ENCODE measurements at places on chromosomes 3 and 15.

DNA sequence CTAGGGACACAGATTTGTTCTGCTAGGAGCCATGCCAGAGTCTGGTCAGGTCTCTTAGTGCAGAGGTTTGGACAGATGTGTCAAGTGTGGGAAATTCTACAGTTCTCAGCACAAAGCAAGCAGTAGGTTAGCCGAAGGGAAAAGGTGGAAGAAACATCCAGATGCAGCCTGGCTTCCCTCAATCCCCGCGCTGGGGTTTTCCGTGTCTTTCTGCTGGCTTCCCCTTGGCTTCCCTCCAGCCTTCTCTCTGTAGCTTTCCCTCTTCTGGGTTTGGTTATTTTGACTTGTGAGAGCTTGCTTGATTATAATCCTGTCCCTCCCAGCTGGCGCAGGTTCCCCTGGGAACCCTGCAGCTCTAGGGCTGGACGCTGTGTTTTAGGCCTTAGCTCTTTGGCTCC, 4.1 kb downstream of the TF start:
- no peak for DNase-seq

DNA sequence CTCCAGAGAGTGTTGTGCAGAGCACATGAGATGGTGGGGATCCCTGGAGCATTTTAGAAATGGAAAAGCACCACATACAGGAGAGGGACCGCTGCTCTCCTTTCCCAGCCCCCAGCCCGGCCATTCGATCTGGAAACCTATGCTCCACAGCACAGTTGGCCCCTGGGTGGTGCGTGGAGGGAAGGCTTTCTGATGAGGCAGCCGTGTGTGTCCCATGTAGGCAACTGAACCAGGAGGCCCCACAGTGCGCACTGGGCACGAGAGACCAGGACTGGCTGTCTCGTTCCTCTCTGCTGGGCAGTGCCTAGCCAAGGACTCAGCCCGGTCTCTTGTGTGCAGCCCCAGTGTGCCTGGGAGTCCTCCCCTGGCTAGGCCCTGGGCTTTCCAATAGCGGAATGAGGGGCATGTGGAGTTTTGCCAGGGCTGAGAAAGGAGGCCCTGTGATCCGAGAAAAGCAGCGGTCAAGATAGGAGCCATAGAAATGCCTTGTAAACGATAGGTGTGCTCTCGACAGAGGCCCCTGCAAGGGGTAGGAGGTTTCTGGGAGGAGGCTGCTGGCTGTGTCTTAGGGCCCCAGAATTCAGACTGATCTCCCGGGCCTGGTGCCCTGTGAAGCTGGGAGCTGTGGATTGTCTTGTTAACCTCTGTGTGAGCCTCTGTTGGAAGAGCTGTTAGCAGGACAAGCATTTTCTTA, 39.0 kb downstream of the CHDH start:
- no peak for DNase-seq

DNA sequence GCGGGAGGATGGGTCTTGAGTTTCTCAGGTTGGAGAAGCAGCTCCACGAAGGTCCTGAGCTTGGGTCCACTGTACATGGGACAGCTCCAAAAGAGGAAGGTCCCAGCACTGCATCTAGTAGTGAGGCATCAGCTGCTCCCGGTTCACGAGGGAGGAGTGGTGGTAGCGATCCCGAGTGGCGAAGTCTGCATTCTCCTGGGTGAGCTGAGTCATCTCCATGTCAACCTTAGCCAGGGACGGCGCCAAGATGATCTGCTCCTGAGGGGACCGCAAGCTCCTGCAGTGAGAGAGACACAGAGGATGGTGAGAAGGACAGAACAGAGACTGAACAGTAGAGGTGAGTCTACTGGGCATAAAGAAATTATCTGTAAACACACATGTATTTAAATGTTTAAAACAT, 28.0 kb upstream of the HEG1 start:
- DNase-seq: no peak

GRCh38 chr3:160707187-160707794, 30.3 kb downstream of the ARL14 start:
- no peak for DNase-seq

- DNase-seq: peak; percentile 87
Observed at GRCh38 chr3:196219194-196219969, 3.0 kb downstream of the SLC51A start.

DNA sequence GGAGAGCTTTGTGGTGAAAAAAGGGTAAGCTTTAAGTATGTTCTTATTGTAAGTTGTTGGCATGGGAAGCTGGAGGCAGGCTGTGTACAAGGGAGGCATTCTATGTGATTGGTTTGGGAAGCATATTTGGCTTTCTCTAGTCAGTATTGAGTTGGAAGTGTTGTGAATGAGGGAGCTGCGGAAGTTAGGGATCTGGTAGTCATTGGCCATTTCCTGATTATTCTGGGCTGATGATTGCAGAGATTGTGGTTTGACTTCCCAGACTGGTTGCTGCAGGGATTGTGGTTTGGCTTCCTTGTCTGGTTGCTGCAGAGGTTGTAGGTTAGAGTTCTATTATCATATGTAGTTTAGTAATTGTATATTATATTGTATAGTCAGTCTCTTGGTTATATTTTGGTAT, 21.0 kb downstream of the STXBP5L start:
- DNase-seq: no peak

DNA sequence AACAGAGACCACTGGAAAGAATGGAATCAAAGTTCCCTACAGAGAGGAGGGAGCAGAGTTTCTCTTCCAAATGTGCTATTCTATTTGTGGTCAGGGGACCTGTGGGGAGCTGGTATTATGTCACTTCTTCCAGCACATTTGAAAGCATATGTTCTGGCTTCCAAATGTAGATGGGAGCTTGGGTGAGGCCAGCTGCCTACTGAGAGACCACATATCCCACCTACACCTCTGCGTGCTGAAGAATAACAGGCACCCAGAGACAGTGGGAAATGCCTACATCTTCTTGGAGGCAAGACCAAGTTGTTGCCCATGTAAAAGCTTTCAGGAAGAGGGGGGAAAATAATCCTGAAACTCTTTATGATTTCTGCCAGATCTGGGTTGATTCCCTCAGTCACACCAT, 286.8 kb upstream of the UMPS start:
- DNase-seq: no peak

- DNase-seq: no peak
Observed at GRCh38 chr3:172678068-172678467, 32.8 kb downstream of the NCEH1 start.

GRCh38 chr3:105564546-105565288, 198.0 kb downstream of the ALCAM start:
- no peak for DNase-seq

DNA sequence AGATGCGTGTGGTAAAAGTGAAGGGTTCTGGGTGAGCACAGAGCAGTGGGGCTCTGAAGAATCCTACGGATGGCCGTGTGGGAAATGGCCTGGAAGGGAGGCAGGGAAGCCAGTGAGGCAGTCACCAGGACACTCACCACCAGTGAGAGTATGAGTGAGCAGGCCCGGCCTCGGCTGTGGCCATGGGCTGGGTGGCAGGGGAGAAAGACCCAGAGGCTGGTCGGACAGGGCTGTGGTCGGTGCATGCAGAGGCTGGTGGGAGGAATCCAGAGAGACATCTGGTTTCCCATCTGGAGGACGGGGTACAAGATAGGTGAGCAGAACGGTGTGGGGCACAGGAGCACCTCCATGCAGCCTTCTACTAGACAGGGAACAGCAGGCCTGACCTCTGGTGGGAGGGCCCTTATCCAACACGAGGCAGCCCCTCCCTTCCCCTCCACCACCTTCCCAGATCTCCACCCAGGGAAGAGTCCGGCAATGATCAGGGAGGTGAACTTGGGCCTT, 10.1 kb downstream of the PCSK6 start:
- no peak for DNase-seq

- DNase-seq: no peak
Observed at GRCh38 chr15:60681353-60681752, 202.4 kb upstream of the ICE2 start.

- no peak for DNase-seq
Observed at GRCh38 chr3:188067932-188068331, 86.0 kb upstream of the LPP start.

GRCh38 chr3:100173961-100174360, 59.7 kb upstream of the FILIP1L start:
- no peak for DNase-seq

GRCh38 chr15:41904541-41905005, 10.7 kb upstream of the SPTBN5 start:
- no peak for DNase-seq

- no peak for DNase-seq
Observed at GRCh38 chr3:1200371-1200770, 107.5 kb downstream of the CNTN6 start.

Measured in BJ (cell line).